ENCODE measurements at places on chromosomes 2 and 18. TPM values are rescaled to one million over a fixed set of nuclear protein-coding genes. Genes with fewer than 3 reads are reported as not detected.

Gene CCDC68
- total RNA-seq: 0.87 TPM

Gene HSPD1
- total RNA-seq: 212 TPM

GRCh38 chr2:45857275-45857609 is 205.8 kb downstream of the PRKCE start:
- DNase-seq: no peak

DNA sequence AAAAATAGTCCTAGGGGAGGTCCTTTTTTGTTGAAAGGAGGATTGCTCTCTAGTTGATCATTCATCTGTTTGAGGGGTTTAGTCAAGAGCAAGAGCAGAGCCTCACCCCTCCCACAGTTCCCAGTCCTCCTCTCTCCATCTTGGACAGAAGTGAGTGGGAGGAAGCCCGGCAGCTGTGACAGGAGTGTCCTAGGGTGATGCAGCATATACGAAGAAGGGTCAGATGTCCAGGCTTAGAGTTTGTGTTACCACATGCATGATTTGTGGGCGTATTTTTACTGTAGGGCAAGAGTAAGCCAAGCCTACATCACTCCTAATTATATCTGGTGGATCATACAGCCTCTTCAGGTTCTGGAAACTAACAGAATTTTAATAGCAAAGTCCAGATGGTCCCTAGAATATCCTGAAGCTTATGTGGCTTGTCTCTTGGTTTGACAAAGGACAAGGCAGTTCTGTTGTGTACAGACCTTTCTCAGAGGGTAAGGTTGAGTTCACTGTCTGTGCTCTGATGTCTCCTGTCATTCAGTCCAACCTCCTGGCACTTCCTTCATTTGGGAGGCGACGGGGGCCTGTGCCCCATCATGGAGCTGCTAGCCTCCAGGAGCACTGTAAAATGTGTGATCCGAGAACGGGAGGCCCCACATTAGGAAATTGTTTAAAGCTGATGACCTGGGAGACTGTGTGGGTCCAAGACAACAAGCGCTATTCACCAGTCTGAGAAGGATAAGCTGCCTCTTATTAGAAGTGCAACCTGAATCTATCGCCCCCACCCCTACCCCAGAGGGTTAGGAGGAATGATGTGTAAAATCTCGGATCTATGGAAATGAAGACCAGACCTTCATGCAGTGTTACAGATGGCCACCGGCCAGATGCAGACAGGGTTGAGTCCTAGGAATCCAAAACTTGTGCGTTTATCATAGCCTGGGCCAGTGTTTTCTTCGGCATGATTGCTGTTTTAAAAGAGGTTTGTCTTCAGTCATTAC is 6.9 kb downstream of the CEP68 start:
- no peak for DNase-seq

- no peak for DNase-seq
Measured at GRCh38 chr2:28610583-28611201, 114.8 kb downstream of the PLB1 start.

Measured in endothelial cell (in vitro differentiated cells).